ENCODE measurements at places on chromosomes 2 and 18.

- no peak for DNase-seq
Observed at GRCh38 chr2:175037941-175038340, 32.8 kb upstream of the CHN1 start.

- DNase-seq: no peak
Observed at GRCh38 chr2:234158812-234159211, 108.3 kb downstream of the SPP2 start.

DNA sequence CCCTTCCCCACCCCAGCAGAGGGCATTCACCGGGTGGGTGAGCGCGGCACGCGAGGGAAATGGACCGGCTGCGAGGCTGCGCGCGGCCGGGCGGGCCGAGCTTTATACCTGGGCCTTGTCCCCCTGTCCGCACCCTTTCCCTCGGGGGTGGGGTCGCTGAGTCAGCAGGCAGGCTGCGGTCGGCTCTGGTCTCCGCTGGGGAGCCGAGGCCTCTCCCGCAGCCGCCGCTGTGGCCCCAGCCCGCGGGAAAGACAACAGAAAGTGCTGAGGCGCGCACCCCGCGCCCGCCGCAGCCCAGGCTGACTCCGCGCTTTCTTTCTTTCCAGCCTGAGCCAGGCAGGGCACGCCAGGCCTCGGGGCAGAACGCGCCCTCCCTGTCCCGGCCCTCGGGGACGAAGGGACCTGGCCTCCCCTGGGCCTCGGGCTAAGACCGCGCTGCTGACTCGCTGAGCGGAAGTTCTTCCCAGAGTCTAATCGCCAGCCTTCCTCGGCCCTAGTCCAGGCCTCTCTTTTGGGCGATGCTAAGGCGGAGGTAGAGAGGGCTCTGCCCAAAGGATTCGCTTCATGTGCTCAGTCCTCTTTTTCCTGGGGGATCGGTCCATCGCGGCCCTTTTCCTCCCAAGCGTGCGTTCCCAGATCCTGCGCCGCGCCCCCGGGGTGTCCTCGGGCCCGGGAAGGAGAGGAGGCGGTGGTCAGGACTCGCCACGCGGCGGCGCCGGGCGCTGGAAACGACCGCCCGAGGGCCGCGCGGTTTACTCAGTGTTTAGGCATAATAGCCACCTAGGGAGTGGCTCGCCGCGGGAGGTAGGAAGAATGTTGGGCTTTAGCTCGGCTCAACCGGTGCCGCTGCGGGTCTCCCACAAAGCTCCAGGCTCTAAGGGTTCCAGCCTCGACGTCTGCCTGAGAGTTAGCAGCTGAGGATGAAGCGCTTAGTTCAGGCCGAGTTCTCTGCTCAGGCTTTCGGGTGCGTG, at the start of gene CRYBA2:
Gene CRYBA2 (minus strand): TSS at position 78 of the 971 bp plus-strand sequence. CDS start 246 bp downstream, outside the sequence.
- peak; percentile 31 for DNase-seq

DNA sequence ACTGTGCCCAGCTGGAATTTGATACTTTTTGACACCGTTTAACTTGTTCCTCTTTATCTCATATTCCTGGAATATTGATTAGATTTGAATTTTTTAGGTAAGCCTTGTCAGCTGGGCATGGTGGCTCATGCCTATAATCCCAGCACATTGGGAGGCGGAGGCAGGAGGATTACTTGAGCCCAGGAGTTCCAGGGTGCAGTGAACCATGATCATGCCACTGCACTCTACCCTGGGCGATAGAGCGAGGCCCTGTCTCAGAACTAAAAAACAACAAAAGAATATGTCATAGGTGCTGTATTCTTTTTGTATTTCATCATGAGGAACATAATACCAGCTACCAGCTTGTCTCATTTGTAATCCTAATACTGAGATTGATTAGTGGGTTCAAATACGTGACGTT, 90.3 kb downstream of the ZNF532 start:
- no peak for DNase-seq

DNA sequence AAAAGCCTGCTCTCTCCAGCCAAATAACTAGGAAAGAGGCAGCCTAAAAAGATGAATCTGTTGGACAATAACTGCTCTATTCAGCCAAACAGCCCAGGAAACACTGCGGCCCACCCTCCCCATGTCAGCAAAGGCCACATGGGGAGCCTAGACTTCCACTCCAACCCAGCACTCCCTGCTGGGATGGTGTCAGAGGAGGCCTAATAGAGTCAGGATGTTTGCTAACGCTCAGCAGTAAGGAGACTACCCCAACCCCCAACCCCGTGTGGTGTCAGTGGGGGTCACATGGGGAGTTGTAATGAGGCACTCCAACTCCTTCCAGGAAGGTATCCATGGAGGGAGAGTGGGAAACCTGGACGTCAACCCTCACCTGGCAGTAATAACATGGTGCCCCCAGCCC, 41.6 kb downstream of the ZBTB7C start:
- no peak for DNase-seq
